Panc1 (cell line): ENCODE measurements at places on chromosomes 1 and 21. TPM values are rescaled to one million over a fixed set of nuclear protein-coding genes. Genes with fewer than 3 reads are reported as not detected.

Gene TSSK3
- total RNA-seq, result 3.6 TPM

Gene CD53
- 0.49 TPM for total RNA-seq

Gene PHF13
- 41.8 TPM for total RNA-seq

Gene SIPA1L2
- 5.2 TPM for total RNA-seq

Gene GSTM1
- total RNA-seq, result not detected

Gene HSD3B2
- total RNA-seq, result 1.2 TPM

Gene DDR2
- total RNA-seq, result 1.9 TPM

Gene SPATA46
- total RNA-seq, result not detected

Gene EPHA8
- total RNA-seq, result not detected

Gene FYB2
- 0.49 TPM for total RNA-seq

Gene FAM167B
- total RNA-seq, result 1.9 TPM

Gene NAV1
- 29.0 TPM for total RNA-seq

Gene TBX19
- total RNA-seq, result 2.2 TPM

Gene KRTAP7-1
- total RNA-seq, result not detected

Gene LMX1A
- total RNA-seq, result not detected

Gene RNF223
- total RNA-seq, result 0.08 TPM

Gene IGSF9
- total RNA-seq, result 0.51 TPM

Gene PADI4
- not detected for total RNA-seq

Gene VASH2
- total RNA-seq, result 1.7 TPM

Gene GPR25
- not detected for total RNA-seq

Gene CCDC24
- 24.4 TPM for total RNA-seq

Gene TBX15
- total RNA-seq, result 1.9 TPM

Gene IL22RA1
- 1.1 TPM for total RNA-seq

Gene DMRTA2
- total RNA-seq, result not detected

Gene MAP7D1
- 212 TPM for total RNA-seq

Gene CD5L
- total RNA-seq, result not detected

Gene LEFTY1
- total RNA-seq, result not detected

Gene IGFN1
- not detected for total RNA-seq

Gene CCDC181
- total RNA-seq, result 0.39 TPM

Gene AKNAD1
- total RNA-seq, result 0.26 TPM

Gene NUP210L
- 0.05 TPM for total RNA-seq

Gene ZNF672
- 36.2 TPM for total RNA-seq

Gene ACTL8
- total RNA-seq, result not detected

Gene RBM34
- 104 TPM for total RNA-seq

Gene NOS1AP
- total RNA-seq, result 27.9 TPM

Gene COL8A2
- 1.2 TPM for total RNA-seq

Gene TEDDM1
- not detected for total RNA-seq

Gene EPHB2
- total RNA-seq, result 29.0 TPM

Gene RAB3GAP2
- 39.0 TPM for total RNA-seq

Gene SYPL2
- 0.74 TPM for total RNA-seq

Gene VSIG8
- total RNA-seq, result not detected
